Motor neuron (in vitro differentiated cells): ENCODE measurements at places on chromosomes 5 and 9. TPM values are rescaled to one million over a fixed set of nuclear protein-coding genes. Genes with fewer than 3 reads are reported as not detected.

TMEM141 gene
- 47.2 and 49.2 TPM in 2 replicates for total RNA-seq

FAM221B gene
- 0.32 and 0.41 TPM in 2 replicates for total RNA-seq

LCN2 gene
- total RNA-seq, result 0.65 and 0.76 TPM in 2 replicates

UBE2B gene
- total RNA-seq, result 27.9 and 37.1 TPM in 2 replicates

BHMT gene
- 0.60 and 0.93 TPM in 2 replicates for total RNA-seq

FGF18 gene
- total RNA-seq, result 0.26 and 0.46 TPM in 2 replicates

TSSK1B gene
- total RNA-seq, result 0.21 and 0.37 TPM in 2 replicates

PCSK1 gene
- total RNA-seq, result 0.30 and 0.38 TPM in 2 replicates

PCDHGC4 gene
- 5.2 and 5.6 TPM in 2 replicates for total RNA-seq

C5orf52 gene
- not detected in 2 replicates for total RNA-seq

OLFM1 gene
- total RNA-seq, result 61.8 and 62.2 TPM in 2 replicates

PDE4D gene
- total RNA-seq, result 48.6 and 52.6 TPM in 2 replicates

IFNA21 gene
- 0.25 TPM in 1 of 2 replicates, not detected in the other for total RNA-seq

STPG3 gene
- 1.2 and 1.3 TPM in 2 replicates for total RNA-seq

RGS7BP gene
- total RNA-seq, result 1.0 and 1.1 TPM in 2 replicates

LYRM7 gene
- total RNA-seq, result 13.2 and 15.5 TPM in 2 replicates

FOXD1 gene
- 9.6 and 27.2 TPM in 2 replicates for total RNA-seq

GTF3C5 gene
- total RNA-seq, result 31.8 and 39.3 TPM in 2 replicates

CLTB gene
- total RNA-seq, result 78.2 and 85.4 TPM in 2 replicates

NUTM2G gene
- 2.6 and 2.9 TPM in 2 replicates for total RNA-seq

IL12B gene
- 0.31 TPM in 1 of 2 replicates, not detected in the other for total RNA-seq

SAXO1 gene
- total RNA-seq, result 0.09 and 0.21 TPM in 2 replicates

SLCO6A1 gene
- total RNA-seq, result 0.50 and 0.92 TPM in 2 replicates

HCN1 gene
- 0.08 and 0.14 TPM in 2 replicates for total RNA-seq

ADAMTSL1 gene
- 16.7 and 18.8 TPM in 2 replicates for total RNA-seq

PSD2 gene
- total RNA-seq, result 10.2 and 10.8 TPM in 2 replicates

IFNK gene
- total RNA-seq, result 0.78 and 2.6 TPM in 2 replicates

TXNDC15 gene
- total RNA-seq, result 31.2 and 31.3 TPM in 2 replicates

DPP7 gene
- total RNA-seq, result 219 and 233 TPM in 2 replicates

ANGPTL2 gene
- total RNA-seq, result 4.7 and 5.1 TPM in 2 replicates

BTNL3 gene
- total RNA-seq, result 0.15 and 0.33 TPM in 2 replicates

DPYSL3 gene
- total RNA-seq, result 450 and 497 TPM in 2 replicates

TRIM36 gene
- total RNA-seq, result 57.4 and 57.7 TPM in 2 replicates
